ENCODE measurements at places on chromosomes 2 and 18.

- no peak for DNase-seq
Observed at GRCh38 chr2:190182071-190182524, 119.6 kb upstream of the MSTN start.

DNA sequence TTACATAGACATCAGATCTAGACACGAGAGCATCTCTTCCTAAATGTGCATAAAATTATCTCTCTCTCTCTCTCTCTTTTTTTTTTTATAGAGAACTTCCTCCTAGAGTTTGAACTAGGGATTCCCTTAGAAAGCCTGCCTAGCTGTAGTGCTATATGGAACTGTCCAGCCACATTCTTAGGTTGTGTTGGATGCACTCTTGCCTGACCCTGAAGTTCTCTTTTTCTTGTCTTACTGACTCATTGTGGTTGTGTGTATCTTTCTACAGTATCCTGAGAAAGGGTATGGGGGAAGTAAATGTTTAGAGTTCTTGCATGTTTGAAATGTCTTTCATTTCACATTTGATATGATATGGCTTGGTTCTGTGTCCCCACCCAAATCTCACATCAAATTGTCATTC, 368.2 kb downstream of the CDH2 start:
- no peak for DNase-seq

DNA sequence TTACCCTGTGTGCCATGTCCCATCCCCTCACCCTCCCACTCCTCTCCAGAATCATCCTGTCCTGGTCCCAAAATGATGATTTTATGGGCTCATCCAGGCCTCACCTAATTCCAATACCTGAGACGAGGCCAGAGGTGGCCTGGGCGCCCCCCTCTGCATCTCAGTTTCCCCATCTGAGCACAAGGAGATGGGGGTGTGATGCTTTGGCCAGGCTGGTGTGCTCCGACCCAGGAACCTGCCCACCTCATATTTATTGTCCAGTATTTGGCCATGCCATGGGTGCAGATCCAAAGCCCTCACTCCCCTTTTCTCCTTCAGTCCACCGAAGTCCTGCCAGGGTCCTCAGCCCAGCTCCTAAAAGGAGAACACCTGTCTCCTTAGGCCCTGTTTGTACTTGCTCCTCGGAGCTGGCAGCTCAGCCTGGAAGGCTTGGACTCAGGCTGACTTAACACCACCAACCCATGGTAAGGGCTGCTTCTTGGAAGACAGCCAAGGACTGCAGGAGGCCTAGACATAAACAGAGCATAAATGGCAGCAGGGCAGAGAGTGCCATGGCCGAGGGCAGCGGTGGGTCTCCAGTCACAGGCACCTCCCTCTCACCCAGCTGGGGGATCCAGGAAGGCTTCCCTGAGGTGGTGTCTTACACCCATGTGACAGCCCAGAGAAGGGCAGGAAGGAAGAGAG, 3.6 kb downstream of the TEX51 start:
- no peak for DNase-seq

DNA sequence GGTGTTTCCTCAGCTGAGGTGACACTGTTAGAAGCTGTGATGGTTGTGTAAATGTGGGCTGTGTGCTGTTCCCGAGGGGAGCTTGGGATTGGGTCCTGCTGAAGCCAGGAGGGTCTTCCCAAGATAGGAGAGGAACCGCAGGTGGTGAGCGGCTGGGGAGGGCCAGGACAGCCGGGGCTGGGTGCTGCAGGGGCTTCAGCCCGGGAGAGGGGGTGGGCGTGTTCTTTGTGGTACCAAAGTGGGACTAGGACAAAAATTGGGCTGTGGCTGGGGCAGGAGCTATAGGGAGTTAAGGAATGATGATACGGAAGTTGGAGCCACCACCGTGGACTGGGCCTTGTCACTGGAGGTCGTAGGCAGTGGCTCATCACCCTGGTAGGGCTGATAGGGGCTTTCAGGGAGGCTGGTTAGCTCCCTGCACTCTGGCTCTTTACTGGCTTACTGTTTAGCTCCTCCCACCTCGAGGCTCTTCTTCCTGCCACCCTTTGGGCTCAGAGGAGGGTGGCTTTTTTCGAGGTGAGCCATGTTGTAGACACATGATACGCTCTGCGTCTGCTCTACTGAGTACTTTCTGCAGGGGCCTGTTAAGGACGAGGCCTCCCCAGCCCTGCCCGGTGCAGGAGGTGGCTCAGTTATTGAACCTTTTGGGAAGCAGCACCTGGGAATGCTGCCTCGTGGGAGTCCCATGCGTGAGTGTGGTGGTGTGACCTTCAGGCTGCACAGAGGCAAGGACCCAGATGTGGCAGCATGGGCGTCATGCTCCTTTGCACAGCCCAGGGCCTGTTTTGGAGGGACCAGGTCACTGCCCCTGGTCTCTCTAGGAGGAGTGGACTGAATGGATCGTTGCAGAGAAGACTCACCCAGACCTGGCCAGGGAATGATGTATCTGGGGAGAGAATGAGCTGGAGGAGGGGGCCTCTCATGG, 21.6 kb downstream of the ASB1 start:
- DNase-seq = no peak

DNA sequence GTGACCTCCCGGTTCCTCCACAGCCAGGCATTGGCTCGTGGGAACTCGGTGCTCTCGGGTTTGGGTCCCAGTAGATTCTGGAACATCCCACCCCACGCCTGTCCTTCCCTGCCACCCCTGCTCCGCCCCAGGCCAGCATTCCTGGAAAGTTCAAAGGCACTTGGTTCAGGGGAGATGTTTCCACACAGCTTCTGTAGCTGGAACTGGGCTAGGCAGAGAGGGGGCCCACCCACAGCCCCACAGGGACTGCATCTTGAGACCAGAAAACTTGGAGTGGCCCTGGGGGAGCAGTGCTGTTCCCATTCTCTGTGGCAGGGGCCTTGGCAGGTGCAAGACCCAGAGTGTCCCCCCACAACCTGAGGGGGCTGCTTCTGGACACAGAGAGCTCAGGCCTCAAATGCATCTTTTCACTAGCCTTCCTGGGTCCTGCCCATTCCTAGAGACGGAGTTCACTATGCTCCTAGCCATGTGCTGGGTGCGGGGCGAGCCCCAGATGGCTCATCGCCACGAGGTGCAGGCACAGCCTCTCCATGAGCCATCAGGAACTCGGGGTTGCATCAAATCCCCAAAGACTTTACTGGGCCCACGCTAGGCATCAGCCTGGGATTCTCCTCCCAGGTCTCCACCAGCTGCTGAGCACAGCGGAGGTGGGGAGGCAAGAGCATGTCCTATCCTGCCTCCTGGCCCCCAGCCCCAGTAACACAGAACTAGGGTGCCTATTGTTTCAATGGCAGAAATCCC, 68.7 kb downstream of the ZFP36L2 start:
- DNase-seq = no peak

GRCh38 chr2:71215447-71215846, 11.5 kb downstream of the PAIP2B start:
- no peak for DNase-seq

DNA sequence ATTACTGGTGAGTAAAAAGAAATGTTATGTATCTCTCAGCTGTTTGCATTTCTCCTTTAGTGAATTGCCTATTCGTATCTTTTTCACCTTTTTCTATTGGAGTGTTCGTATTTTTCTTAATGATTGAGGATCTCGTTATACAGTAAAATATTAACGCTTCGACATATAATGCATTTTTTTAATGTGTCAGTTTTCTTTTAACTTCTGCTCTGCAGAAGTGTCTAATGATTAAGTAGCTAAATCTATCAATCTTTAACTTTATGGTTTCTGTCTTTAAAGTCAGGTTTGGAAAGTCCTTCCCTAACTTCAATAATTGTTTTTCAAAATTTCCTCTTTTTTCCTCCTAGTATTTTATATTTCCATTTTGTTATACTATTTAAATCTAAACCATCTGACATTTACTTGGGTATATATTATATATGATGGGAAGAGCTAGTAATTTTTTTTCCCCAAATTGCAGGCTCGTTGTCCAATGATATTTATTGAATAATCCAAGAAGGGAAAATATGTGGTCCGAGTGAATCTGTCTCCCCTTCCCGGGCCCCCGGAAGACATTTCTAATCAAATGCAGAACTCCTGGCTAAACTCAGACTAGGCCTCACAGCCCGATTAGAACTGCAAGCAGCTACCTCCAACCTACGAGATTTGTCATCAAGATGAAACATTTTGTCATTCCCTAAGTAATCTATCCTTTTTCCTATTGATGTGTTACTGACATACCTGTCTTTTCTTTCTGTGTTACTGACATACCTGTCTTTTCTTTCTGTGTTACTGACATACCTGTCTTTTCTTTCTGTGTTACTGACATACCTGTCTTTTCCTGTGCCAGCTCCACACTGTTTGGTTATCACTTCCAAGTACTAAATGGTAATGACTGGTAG, 17.2 kb downstream of the PCBP1 start:
- no peak for DNase-seq

All from SK-N-MC (cell line).